HS-5 (cell line): ENCODE measurements at places on chromosomes 12 and 14.

GRCh38 chr14:74584951-74585350, 27.1 kb downstream of the LTBP2 start:
- no peak for DNase-seq

DNA sequence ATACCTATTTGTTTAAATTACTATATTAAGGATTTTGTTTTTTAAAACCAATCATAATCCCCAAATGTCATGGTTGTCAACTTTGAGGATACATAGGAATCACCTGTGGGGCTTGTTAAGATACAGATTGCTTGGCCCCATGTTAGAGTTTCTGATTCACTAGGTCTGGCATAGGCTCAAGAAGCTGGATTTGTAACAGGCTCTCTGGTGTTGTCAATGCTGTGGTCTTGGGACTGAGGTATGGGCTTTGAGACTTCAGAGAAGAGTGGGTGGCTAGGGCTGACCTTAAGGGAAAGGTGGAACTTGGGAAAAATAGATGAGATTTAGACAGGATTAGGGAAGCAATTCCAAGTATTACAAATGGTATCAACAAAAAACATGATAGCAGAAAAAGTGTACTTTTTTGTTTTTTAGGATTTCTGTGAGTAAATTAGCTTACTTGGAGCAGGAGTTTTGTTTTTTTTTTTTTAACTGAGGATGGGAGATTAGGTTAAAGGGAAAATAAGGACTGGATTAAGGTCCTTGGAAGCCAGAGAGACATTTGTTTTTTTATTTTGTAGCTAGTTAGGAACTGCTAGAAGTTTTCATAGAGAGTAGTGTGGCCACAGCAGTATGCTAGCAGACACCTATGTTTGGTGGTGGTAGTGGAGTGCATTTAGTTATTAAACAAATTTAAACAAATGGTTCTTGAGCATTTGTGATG, 88.6 kb downstream of the RAD51B start:
- DNase-seq, result no peak

- no peak for DNase-seq
Measured at GRCh38 chr12:992647-993046, 1.6 kb downstream of the ERC1 start.

DNA sequence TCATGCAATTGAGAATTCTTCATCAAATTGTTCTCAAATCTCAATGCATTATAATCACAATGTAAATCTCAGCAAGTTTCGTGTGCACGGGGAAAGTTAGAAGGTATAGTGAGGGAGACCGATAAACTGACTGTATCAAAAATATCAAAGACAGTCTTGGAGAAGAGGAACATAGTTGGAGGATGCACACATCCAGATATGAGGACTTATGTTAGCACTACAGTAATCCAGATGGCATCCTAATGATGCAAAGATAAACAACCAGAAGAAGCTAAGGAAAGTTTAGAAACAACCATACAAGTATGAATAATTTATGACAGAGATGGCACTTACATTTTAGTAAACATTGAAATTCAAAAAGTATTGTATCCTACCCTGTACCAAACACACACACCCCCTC, 760.1 kb downstream of the RPS29 start:
- DNase-seq, result peak; percentile 9

DNA sequence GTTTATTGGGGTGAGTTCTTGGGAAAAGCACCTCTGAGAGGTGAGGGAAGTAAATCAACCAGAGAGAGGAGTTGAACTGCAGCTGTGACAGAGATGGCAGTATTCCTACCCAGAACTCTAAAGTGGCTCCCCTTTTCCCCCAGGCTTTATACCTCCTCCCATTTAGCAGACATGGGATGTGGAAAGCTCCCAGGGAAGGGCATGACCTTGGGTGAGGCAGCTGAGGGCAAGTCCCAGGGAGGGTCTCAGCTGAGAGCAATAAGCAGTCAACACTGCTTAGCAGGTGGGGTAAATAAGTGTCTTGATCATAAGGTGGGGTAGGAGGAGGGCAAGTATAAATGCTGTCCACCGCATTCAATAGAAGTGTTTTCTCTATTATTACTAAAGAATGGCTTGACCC, 143.0 kb downstream of the AKAP6 start:
- DNase-seq, result no peak
